ENCODE measurements at places on chromosomes 11 and 22.

- no peak for DNase-seq
These were observed 38.8 kb upstream of the POU2AF1 start for GRCh38 chr11:111417766-111418435.

- DNase-seq = no peak
These were observed 8.8 kb upstream of the ST14 start for GRCh38 chr11:130150790-130151189.

GRCh38 chr11:131944736-131945135 is 574.3 kb downstream of the NTM start:
- no peak for DNase-seq

DNA sequence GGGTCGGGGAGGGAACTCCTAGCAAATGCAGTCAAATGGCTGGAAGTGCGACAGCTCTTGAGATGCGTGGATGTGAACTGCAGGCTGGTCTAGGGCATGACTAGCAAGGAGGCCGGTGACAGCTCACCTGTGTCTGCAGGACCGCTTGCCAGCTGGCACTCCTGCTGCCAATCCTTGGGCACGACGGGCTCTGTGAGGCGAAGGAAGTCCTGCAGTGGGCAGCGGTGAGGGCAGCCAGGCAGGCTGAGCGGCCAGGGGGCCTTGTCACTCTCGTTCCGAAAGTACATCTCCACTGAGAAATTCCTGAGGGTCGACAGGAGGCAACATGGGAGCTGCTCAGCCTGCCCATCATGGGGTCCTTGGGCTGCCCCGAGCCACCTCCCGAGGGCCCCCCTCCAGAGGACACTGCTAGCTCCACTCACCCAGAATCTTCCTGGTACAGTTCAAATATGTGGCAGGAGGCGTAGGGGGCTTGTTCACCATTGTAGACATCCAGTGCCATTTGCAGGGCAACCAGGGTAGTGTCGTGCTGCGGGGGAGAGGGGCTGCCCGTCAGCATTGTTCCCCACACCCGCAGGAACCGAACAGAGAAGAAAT is 5.9 kb downstream of the ACP2 start:
- DNase-seq = no peak

DNA sequence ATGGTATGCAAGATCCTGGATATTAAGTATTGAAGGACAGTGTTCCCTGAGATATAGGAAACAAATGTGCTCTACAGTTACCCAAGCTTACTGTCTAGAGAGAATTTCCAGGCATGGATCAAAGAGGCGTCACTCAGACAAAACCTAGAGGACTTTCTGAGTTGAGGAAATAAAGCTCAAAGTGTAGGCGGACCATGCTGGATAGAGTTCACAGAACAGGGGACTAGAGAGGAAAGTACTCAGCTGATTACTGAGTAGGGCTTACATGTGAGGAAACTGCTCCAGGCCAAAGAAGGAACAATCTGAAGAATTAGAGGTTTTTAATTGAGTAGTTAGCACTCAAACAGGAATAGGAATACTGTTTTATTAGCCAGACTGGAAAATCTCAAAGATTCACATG is 193.3 kb downstream of the TMEM135 start:
- DNase-seq = no peak

DNA sequence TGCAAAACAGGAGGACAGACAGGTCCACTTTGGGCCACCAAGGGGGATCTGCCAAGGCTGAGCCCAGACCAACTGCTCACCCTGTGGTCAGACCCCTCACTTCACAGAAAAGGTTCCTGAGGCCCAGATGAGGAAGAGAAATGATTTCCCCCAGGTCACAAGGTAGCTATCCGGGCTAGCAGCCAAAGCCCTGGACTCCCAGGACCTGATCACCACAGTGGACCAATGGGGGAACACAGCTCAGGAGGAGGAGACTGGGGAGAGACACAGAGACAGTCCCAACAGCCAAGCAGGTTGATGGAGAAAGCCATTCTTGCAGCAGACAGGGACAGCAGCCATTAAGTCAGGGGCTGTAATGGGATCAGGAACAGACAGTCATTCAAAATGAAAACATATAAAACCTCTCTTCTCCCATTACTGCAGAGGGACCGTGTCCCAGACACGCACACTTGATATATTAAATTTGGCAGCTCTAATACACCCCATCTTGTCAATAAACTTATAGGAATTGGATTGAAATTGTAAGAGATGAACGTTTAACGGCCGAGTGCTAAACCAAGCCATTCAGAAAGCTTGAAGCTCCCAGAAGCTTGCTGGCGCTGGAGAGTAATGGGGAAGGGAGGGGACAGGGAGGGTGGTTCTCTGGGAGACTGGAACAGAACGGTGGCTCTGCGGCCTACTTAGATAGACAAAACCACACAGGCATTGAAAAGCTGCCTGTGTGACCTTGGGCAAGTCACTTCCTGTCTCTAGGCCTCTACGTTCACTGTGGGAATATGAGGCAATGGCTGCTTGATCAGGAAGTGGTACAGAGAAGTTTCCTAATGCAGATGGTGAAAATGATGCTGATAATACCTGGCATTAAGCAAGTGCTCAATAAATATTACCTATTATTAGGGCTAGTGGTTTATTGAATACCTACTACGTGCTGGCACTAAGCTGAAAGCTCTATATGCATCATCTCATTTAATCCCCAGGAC is 16.0 kb downstream of the ZMAT5 start:
- DNase-seq = no peak

- no peak for DNase-seq
These were observed 116.5 kb downstream of the TMEM135 start for GRCh38 chr11:87154246-87154645.

DNA sequence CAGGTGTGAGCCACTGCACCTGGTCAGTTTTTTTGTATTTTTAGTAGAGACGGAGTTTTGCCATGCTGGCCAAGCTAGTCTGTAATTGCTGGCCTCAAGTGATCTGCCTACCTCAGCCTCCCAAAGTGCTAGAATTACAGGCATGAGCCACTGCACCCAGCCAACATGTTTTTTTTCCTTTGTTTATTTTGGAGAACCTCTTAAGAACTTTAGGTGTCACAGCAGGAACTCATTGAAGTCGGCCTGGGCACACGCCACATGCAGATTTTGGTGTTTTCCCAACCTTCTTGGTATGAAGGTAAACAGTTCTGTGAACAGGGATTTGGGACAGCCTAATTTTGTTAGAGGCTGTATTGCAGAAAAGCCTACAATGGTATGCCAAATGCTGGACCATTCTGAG is 9.4 kb downstream of the DIXDC1 start:
- no peak for DNase-seq

- DNase-seq = no peak
These were observed 29.5 kb downstream of the DNHD1 start for GRCh38 chr11:6526411-6527135.

- no peak for DNase-seq
These were observed 34.7 kb downstream of the PARVA start for GRCh38 chr11:12411806-12412727.

GRCh38 chr22:45090497-45090910 is 73.2 kb upstream of the NUP50 start:
- DNase-seq = no peak

Data from stimulated activated CD8-positive, alpha-beta memory T cell treated with anti-CD3 and anti-CD28 coated beads, Interleukin-4, amount 100 ng/mL, for 1 hour (primary cell).